Stromal cell of bone marrow (primary cell): ENCODE measurements at places on chromosomes 3 and 15.

GRCh38 chr3:49034650-49035049 is 5.5 kb upstream of the IMPDH2 start:
- no peak for DNase-seq

DNA sequence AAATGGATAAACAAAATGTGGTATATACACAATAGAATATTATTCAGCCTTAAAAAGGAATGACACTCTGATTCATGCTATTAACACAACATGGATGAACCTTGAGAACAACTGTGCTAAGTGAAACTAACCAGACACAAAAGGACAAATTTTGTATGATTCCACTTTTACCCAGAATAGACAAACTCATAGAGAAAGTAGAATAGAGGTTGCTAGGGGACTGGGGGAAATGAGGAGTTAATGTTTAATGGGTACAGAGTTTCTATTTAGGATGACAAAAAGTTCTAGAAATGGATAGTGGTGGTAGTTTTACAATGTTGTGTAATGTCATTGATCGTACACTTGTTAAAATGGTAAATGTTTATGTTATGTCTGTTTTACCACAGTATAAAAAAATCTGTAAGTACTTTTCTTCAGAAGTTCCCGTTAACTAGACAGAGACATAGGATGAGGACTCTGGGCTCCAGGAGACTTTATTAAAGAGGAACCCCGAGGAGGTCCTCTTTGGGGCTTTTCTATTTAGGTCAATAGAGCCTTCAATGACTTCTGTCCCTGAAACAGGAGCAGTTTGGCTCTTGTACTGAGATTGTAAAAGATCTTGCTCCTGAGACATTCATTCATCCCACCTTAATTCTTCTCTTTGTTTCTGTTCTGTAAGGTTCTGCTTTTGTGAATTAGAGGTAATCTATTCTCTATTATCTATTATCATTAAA is 24.5 kb downstream of the ABHD6 start:
- no peak for DNase-seq

DNA sequence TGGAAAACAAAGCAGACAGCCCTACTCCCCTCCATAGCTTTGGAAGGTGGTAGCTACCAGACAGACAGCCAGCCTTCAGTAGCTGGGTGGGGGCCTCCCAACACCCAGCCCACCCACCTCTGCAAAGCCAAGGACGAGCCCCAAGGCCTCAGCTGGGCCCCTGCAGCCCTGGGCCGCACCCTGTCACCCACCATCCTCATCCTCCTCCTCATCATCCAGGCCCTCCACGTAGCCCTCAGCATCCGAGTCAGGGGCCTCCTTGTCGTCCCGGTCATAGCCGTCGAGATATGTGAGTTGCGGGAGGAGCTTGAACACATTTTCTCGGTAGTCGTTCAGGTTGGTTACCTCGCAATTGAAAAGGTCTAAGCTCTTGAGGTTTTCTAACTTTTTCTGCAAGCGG is 36.5 kb downstream of the ANP32A start:
- no peak for DNase-seq

DNA sequence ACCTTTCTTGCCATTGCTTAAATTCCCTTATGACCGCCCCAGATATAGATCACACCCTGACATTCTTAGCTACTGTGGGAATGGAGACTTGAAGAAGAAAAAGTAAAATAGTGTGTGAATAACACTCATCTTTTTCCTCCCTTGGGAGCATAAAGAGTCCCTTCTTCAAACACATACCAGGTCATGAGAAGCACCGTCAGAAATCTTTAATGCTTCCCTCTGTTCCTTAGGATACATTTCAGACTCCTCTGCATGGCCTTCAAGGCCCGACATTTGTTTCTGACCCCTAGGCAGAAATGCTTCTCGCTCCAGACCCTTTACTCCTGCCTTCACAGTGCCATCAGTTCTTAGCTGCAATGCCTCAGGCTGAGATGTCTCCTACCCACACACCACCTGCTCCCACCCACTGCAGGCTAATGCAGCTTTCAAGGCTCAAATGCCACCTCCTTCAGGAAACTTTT is 143.8 kb upstream of the IL12A start:
- no peak for DNase-seq

DNA sequence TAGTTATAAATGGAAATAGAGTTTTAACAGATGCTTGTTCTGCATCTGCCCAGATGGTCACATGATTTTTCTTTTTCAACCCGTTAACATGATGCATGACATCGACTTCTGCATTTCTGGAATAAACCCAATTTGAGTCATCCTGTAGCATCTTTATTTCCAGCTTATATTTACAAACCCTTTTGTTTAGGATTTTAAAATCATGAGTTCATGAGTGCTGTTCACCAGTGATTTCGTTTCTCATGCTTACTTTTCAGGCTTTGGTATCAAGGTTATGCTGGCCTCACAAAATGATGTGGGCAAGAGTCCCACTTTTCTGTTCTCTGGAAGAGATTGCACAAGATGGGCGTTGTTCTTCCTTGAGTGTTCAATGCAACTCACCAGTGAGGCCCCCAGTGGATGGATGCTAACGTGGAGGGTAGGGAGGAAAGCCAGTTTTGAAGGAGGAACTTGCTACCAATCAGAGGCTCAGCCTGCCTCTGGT is 5.2 kb downstream of the HRH1 start:
- peak; percentile 80 for DNase-seq

DNA sequence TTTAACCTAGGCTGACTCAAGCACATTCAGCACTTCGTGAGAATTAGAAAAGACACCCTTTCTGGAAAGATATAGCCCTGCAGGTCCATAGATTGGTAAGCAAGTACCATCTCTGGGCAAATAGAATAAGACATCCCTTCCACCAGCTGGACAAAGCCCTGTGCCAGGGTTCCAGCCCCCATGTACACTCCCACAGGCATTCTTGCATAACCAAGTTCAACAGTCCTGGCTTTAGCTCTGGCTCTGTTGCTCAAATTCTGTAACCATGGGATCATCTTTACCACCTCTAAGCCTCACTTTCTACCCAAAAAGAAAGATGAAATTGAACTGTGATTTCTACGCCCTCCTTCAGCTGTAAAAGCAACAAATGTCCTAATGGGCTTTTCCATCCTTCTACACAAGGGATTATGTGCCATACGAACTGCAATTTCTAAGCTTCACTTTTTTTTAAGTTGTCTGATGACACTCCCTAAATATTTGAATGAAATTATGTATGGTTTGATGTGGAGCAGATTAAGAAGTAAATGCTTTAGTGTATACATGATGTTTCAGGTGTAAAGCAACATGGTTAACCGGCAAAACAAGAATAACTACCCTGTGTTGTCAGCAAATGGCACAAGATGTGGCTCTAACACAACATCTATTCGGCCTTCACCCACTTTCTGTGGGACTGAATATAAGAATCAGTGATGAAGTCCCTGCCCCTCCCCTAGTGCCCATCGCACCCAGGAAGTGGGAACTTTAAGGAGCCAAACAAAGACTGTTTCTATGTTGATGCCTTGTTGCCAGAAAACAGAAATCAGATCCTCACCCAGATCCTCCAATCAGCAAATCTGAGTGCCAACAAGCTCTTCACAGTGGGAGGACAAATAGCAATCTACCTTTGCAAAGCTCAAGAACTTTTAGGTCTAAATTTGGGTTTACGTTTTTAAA is 165.7 kb downstream of the P3H2 start:
- no peak for DNase-seq

- DNase-seq, result no peak
Observed at GRCh38 chr3:18250991-18251390, 174.1 kb downstream of the SATB1 start.

- DNase-seq, result no peak
Observed at GRCh38 chr3:138849222-138849940, 14.7 kb upstream of the PIK3CB start.

DNA sequence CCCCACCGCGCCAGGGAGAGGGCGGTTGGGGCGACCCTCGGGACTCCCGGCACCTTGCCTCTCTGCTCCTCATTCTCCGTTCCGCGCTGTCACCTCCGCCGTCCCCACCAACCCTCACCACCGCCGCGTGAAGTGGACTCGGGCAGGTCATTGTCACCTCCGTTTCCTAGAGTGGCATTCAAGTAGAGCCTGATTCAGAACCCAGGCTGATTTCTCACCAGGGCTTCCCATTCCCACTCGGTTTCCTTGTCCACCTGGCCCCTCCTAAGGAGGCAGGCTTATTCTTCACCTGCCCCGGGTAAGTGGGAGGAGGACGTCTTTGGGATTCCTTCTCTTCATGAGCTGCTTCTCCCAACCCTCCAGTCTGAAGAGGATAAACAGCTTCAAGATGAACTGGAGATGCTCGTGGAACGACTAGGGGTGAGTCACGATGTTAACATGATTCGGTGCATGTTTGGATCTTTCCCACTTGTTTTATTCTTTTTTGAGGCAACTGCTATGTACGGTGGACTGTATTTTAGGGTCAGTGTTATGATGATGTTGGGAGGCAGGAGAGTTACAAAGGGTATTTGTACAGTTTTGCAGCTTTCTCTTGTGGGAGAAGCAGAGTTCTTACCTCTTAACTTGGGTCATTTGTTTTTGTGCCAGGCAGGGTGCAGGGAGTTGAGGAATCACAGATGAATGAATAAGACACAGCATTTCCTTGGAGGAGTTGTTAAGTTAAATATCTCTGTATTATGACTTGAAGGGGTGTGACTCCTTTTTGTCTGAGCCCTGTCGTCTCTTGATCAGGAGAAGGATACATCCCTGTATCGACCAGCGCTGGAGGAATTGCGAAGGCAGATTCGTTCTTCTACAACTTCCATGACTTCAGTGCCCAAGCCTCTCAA is 692 bp downstream of the PSMD2 start:
- DNase-seq, result no peak

GRCh38 chr3:143298886-143299535 is 179.4 kb downstream of the CHST2 start:
- no peak for DNase-seq
